ENCODE measurements at places on chromosomes 7 and 10.

- no peak for DNase-seq
Observed at GRCh38 chr7:116429986-116430619, 69.4 kb upstream of the CAV2 start.

GRCh38 chr10:8079126-8079525 lies 24.6 kb downstream of the GATA3 start:
- no peak for DNase-seq

DNA sequence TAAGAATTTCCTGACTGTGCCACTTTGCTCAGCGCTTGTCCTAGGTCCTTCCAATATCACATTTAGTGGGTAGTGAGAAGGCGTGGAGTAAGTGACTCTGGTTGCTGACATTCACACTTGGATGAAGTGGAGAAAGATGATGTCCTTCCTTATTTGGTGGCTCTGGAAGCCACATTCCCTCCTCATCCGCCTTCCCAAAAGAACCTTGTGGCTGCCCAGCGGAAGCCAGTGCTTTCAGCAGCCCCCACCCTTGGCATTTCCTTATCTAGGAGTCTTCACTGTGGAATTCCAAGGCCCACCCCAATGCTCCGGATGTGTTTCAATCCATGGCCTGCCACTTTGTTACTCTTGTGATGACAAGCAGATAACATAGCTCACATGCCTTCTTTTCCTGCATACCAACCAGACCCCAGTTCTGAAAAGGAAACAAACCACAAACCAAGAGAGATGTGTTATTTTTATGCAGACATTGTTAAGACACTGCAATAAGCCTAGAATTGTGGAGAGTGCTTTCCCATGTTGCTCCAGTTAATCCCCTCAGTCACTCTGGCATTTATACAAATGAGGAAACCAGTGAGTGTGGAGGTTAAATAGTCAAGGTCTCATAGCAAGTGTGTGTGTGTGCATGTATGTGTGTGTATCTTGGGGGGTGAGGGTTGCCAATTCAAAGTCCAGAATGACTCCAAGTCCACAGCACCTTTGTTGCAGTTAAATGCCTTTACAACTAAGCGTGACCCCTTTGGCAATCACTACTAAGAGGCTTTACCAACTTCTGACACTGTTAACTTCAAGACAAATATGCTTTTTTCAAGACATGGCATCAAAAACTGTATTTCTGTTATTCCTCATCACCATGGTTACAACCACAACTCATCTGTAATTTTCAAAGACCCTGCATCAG lies 10.3 kb upstream of the ANKRD1 start:
- no peak for DNase-seq

DNA sequence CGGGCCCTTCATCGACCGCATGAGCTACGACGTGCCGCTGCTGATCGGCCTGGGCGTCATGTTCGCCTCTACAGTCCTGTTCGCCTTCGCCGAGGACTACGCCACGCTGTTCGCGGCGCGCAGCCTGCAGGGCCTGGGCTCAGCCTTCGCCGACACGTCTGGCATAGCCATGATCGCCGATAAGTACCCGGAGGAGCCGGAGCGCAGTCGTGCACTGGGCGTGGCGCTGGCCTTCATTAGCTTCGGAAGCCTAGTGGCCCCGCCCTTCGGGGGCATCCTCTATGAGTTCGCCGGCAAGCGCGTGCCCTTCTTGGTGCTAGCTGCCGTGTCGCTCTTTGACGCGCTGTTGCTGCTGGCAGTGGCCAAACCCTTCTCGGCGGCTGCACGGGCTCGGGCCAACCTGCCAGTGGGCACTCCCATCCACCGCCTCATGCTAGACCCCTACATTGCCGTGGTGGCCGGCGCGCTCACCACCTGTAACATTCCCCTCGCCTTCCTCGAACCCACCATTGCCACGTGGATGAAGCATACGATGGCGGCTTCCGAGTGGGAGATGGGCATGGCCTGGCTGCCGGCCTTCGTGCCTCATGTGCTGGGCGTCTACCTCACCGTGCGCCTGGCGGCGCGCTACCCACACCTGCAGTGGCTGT lies 1.2 kb downstream of the SLC18A3 start:
- DNase-seq, result no peak

DNA sequence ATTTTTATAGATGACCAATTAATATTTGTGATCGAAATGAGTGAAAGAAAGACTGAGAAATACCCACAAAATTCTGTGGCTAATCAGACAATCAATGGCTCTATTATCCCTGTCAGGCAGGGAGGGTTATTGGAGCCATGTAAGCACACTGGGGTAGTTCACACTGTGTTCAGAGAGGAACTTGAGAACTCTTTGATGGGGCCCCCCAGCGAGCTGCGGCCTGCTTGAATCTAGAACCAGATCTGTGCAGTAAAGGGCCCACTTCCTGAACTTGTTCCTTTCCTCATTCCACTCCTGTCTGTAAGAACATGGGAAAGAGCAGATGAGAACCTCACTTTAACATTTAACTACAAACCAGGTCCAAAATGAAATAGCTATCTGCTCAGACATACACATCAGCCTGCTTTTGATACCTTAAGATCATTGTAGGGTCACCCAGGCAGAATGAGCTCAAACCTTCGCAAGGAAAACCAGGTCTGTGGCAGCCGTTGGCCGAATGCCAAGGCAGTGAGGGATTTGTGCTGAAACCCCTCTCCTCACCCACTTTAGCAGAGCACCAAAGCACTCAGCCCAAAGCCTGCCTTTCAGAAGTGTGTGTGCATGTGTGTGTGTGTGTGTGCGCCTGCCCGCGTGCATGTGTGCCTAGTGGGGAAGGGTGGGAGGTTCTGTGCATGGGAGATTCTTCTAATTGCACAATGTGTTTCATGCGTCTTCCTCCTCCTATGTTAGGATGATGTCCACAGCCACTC lies 365.6 kb upstream of the MGMT start:
- DNase-seq, result no peak

GRCh38 chr10:31920538-31920937 lies 8.1 kb downstream of the ARHGAP12 start:
- no peak for DNase-seq

DNA sequence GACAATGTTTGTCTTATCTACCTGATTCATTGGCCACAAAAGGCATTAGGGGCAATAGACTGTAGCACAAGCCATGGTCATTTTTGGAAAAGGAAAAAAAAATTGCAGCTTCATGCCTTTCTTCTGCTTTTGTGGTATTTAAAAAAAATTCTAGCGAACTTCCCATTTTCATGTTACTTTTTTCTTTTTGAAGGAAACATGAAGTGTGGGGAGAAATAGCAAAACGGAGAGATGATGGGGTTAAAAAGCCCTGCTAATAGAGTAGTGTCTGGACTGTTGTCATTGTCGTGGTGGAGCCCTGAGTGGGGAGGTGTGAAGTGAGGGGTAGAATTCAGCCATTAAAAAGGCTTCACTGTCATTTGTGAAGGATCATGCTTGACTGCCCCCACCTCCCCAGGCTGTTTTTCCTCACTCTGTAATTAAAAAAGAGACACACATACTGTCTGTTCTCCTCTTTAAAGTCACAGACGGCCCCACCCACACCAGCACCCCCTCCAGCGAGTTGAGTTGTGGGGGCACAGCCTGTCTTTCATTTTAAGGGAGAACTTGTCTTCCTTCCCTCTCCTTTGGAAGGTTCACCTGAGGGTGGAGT lies 272.4 kb downstream of the CREB5 start:
- no peak for DNase-seq

Measured in NCI-H1105 (cell line).